ENCODE measurements at places on chromosomes 13 and 19.

DNA sequence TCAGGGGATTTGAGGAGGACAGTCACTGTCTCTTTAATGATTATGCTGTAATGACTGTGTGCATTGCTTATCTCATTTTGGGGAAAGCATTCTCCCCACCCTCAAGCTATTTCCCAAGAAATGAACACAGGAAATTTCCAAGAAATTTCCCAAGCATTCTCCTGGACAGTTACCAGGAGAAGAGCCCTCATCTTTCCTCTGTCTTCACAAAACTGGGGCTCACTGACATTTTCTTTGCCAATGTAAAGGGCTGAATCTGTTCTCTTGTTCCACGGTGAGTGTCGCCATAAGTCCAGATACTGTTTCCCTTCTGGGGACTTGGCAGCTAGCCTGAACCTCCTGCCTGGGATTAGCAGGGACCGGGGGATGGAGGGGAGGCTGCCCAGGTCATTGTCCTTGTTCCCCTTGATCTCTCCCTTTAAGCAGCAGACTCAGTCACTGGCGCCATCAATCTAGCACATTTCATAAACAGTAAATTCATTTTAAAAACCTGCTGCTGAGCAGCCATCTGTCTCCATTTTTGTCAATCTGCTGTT lies 172.8 kb downstream of the DNAJC15 start:
- no peak for DNase-seq

- no peak for DNase-seq
These were observed 2.3 kb downstream of the DDX39A start for GRCh38 chr19:14416817-14417231.

DNA sequence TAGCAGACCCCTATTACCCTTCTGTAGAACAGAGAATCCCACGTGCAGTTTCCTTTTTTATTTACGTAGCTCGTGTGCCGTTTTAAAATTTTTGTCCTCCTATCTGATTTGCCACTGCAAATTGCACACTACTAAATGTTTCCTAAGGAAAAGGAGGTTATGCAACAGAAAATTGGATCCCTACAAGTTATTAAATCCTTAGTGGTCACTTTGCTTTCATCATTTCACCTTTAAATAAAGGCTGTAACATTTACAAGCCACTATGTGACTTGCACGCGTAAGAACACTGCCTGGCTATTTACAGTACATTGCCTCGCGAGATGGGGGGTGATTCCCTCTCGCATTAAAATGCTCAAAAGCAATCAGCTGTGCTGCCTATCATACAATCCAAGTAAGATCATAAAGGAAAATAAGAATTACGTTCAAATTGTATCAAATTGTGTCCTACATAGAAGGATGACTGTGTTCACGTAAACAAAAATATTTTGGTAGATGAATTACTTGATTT lies 525.6 kb downstream of the SUCLA2 start:
- DNase-seq: no peak

DNA sequence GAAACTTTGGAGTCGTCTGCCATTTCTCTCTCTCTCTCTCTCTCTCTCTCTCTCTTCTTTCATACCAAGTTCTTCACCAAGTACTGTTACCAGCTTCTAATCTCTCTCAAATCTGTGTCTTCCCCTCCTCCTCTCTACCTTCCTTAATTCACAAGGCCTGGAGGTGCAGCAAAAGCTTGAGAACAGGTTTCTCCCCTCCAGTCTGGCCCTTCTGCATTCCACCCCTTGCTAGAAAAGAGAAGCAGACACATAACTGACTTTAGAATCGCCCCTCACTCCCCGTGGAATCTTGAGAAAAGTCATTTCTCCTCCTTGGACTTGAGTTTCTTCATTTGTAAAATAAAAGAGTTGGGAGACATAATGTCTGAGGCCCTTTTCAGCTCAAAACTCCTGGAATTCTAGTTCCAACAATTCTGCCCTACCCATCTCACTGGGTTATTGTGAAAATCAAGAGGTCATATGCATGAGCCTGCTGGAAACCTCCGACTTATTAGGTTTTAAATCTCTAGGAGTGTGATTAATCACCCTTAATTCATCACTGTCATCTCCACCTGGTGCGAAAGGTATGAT lies 20.4 kb downstream of the AMER2 start:
- DNase-seq: no peak

GRCh38 chr19:46624958-46625661 lies at the start of gene PTGIR:
Gene PTGIR (minus strand): TSS chr19:46625089. CDS start chr19:46624225, 864 bp downstream.
- DNase-seq: no peak

GRCh38 chr13:30832377-30832776 lies 73.7 kb upstream of the MEDAG start:
- no peak for DNase-seq

DNA sequence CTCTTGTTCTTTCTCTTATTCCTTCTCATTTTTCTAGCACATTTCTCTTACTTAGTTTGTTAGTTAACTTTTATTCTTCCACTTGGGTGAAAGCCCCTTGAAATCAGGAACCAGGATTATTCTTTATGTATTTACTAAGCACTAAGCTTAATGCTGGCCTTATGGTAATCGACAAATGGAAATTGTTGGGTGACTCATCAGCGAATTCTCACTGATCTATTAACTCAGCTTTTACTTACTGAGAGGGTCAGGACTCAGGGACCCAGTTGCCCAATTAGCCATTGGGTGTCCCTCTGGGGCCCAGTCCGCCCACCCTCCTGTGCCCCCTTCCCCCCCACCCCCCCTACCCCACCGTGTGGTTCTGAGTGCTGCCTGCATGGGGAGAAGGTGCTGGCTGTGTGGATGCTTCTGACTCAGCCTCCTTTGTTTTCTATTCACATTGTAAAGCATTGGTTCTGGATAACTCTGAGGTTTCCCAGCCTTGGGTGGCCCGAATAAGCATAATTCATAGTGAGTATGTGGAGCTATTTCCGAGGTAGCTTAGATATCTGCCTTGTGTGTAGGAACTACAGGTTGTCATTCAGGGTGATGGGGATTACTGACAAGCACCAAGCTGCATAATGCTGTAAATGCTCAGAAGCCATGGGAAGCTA lies 240.9 kb downstream of the FGF9 start:
- DNase-seq: no peak

GRCh38 chr19:53507523-53508442 lies 30.2 kb upstream of the ZNF331 start:
- DNase-seq: no peak

DNA sequence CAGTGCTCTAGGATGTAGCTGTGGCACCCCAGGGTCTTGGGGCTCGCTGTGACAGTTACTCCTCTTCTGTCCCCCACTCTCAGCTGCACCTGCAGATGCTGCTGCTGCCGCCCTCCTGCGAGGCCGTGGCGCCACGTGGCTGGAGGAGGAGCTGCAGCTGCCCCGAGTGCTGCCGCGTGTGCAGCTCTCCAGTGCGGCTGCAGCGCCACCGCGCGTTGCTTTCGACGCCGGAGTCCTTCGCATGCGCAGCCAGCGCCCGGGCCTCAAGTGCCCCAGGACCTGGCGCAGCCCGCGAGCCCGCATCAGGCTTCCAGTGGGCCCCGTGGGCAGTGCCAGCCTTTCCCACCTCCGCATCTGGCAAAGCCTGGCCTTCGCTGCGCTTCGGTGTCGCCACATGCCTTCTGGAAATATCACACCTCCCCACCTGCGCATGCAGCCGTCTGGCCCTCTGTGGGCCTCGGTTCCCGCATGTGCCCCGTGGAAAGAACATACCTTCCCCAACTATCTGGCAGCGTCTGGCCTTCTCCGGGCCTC lies 692 bp upstream of the ZNF580 start:
- DNase-seq: peak; percentile 77

GRCh38 chr19:644363-644762 lies 4.7 kb downstream of the FGF22 start:
- no peak for DNase-seq

DNA sequence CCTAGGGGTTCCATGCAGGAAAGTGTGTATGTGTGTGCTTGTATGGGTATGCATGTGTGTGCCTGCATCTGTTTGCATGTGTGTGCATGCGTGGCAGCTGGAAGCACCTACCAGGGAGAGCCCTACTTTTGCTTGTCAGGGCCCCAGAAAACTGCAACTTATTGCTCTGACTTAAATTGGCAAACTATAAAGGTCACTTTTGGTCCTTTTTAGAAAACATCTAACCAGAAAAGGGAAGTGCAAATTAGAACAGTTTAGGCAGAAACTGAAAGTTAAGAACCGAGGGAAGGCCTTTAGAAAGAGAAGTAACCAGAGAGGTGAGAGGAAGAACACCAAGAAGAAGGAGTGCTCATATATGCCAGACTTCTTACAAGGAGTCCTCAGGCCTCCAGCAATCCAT lies 32.5 kb downstream of the DLEU7 start:
- DNase-seq: no peak

DNA sequence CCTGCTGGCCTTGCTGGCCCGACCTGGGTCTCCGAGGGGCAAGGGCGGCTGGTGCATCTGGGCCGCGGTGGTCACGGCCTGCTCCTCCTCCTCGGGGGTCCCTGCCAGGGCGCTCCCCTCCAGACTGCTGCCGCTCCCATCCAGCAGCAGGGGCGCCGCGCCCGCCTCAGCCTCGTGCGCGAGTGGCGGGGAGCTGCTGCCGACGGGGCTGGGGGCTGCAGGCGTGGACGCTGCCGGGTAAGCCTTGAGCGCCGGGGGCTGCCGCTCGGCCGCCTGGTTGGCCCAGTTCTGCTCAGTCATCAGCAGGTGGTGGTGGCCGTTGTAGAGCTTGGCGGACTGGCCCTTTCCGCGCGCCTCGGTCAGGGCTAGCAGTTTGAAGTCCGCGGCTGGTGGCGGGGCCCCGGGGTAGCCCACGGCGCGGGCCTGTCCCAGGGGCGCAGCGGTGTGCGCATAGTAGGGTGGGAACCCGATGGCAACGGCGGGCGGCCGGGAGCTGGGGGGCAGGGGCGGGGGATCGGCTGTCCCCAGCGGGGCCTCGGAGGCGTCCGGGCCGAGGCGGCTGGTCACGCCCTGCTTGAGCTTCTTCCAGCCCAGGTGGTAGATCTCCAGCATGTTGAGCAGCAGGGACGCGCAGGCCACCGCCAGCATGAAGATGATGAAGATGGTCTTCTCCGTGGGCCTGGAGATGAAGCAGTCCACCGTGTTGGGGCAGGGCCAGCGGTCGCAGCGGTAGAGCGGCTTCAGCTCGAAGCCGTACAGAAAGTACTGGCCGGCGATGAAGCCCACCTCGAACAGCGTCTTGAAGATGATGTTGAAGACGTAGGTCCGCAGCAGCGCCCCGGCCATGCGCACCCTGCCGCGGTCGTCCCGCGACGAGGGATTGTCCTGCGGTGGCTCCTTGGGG lies 18.6 kb downstream of the GJA3 start:
- no peak for DNase-seq

DNA sequence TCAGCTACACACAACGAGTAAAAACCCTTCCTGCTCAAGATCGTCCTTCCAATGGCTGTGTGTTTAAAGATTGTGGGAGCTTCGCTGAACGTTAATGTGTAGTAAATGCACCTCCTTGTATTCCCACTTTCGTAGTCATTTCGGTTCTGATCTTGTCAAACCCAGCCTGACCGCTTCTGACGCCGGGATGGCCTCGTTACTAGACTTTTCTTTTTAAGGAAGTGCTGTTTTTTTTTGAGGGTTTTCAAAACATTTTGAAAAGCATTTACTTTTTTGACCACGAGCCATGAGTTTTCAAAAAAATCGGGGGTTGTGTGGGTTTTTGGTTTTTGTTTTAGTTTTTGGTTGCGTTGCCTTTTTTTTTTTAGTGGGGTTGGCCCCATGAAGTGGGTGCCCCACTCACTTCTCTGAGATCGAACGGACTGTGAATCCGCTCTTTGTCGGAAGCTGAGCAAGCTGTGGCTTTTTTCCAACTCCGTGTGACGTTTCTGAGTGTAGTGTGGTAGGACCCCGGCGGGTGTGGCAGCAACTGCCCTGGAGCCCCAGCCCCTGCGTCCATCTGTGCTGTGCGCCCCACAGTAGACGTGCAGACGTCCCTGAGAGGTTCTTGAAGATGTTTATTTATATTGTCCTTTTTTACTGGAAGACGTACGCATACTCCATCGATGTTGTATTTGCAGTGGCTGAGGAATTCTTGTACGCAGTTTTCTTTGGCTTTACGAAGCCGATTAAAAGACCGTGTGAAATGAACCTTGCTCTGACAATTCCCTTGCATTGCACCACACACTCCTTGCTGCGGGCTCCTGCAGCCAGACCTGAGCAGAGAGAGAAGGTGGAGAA lies 2.7 kb upstream of the FAM174C start:
- DNase-seq: no peak

DNA sequence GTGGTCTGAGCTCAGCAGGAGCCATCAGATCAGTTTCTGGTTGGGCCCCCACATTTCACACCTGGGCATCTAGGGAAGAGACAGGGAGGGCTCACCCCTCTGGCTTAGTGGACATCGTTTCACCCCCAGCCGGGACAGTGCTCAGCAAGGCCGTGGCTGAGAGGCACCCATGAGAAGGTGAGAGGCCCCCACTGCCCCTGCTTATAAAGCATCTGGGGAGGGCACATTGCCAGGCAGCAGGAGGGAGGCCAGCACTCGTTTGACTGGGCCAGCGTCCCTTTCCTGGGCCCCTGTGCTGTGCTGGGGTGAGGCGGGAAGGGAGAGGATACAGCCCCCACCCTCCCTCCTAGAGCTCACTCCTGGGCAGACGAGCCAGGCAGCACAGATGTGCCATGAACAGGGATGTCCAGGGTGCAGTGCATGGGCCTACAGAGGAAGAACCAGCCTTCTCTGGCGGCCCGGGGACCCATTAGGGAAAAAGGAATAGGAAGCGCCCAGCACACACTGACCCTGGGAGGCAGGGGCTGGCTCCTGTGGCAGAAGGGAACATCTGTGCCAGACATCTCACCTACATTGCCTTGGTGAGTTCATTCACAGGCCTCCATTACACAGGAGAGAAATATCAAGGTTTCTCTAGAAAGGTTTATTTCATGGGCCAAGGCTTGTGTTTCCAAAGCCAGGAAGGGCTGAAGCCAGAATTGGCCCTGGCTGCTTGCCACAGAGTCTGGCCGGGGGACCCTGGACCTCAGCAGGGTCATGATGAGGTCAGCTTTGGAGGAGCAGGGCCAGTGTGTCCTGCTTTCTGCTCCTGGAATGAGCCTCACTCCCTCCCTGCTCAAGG lies 7.7 kb downstream of the AP1M1 start:
- DNase-seq: no peak

GRCh38 chr19:44113784-44114390 lies 688 bp downstream of the ZNF225 start:
- DNase-seq: peak; percentile 4

DNA sequence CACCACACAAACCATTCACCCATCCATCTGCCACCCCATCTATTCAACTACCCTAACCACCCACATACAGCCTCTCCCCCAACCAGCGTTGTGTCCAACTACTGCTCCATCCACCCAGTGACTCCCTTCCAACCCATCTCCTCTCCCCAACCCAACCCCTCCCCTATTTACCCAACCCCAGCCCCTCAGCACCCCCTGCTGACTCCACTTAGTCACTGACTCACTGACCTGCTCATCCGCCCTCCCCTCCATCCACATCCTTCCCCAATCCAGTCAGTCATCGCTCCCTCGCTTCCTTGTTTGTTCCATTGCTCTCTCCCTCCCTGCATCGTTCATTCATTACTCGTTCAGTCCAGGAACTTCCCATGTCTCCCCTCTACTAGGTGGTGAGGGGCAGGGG lies 39.2 kb downstream of the KCNC3 start:
- DNase-seq: no peak

DNA sequence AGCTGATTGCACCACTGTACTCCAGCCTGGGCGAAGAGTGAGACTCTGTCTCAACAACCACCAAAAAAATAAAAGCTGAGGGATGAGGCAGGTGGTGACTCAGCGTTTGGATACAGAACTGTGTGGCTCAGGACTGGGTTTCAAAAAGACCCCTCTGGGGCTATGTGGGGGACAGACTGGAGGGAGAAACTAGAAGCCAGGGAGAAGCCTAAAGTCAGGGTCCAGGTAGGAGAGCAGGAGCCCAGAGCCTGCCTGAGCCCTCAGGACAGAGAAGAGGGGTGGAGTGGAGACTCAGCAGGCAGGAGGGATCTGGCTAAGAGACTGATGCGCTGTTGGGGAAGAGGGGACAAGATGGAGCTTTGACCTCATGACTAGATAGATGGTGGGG lies 1.8 kb upstream of the CD37 start:
- DNase-seq: no peak

All from activated CD4-positive, alpha-beta T cell treated with anti-CD3 and anti-CD28 coated beads, Interleukin-2, Interleukin-4, amounts not matched to agents 100 ng/mL and 50 ng/mL, durations not matched to agents 16 hours and 8 hours (primary cell).